ENCODE measurements at places on chromosomes 6 and 20. TPM values are rescaled to one million over a fixed set of nuclear protein-coding genes. Genes with fewer than 3 reads are reported as not detected.

- H3K27me3 ChIP-seq, result no peaks in the 10 kb centered on the region
- no peak overlapping the region for H3K27ac ChIP-seq
- no peaks in the 10 kb centered on the region for H3K36me3 ChIP-seq
- H3K4me1 ChIP-seq, result peaks cover 15% of the 10 kb centered on the region
Measured at GRCh38 chr6:82385546-82385945, 21.9 kb downstream of the TPBG start.

Gene MDFI
- total RNA-seq, result 78.9 TPM

Gene SLC17A3
- total RNA-seq, result not detected

- no peaks in the 10 kb centered on the region for H3K4me1 ChIP-seq
- no peak for DNase-seq
- H3K4me3 ChIP-seq, result no peak overlapping the region
- H3K27me3 ChIP-seq, result no peaks in the 10 kb centered on the region
Measured at GRCh38 chr6:55003719-55004430, 157.3 kb downstream of the FAM83B start.

Gene PI16
- 1.0 TPM for total RNA-seq

DNA sequence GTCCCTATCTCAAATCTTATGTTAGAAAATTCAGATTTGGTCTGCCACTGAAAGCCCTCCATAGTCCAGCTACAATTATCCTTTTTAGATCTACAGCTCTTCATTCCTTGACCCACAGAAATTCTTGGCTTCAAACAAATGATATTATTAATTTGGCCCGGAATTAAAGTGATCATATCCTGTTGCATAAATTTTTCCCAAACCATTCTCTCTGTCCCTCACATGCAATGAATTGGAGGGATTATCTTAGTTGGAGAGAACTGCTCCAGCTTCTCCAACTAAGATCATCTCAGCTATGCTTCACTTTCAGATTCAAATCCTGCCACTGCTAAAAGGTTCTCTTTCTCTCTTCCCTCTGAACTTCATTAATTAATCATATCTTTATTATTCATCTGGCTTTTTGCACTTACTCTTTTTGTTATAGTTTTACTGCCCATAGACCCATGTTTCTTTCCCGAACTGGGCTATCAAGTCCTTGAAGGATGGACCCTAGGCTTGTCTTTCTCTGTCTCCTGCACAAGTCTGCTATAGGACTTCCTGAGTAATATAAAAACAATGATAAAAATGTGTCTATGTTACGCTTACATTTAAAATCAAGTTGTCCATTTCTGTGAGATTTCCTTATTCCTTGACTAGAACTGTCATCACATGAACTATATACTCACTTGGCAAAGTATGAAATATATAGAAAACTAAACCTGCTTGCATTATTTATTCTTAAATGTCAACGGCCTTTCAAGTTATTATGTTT is 493.9 kb upstream of the MARCKS start:
- no peak for DNase-seq
- no peak overlapping the region for H3K27ac ChIP-seq
- H3K27me3 ChIP-seq, result no peaks in the 10 kb centered on the region
- no peak overlapping the region for H3K4me3 ChIP-seq

GRCh38 chr20:54497931-54498718 is 22.7 kb downstream of the DOK5 start:
- no peaks in the 10 kb centered on the region for H3K27me3 ChIP-seq
- DNase-seq, result no peak
- no peak overlapping the region for H3K27ac ChIP-seq
- H3K4me1 ChIP-seq, result no peaks in the 10 kb centered on the region

DNA sequence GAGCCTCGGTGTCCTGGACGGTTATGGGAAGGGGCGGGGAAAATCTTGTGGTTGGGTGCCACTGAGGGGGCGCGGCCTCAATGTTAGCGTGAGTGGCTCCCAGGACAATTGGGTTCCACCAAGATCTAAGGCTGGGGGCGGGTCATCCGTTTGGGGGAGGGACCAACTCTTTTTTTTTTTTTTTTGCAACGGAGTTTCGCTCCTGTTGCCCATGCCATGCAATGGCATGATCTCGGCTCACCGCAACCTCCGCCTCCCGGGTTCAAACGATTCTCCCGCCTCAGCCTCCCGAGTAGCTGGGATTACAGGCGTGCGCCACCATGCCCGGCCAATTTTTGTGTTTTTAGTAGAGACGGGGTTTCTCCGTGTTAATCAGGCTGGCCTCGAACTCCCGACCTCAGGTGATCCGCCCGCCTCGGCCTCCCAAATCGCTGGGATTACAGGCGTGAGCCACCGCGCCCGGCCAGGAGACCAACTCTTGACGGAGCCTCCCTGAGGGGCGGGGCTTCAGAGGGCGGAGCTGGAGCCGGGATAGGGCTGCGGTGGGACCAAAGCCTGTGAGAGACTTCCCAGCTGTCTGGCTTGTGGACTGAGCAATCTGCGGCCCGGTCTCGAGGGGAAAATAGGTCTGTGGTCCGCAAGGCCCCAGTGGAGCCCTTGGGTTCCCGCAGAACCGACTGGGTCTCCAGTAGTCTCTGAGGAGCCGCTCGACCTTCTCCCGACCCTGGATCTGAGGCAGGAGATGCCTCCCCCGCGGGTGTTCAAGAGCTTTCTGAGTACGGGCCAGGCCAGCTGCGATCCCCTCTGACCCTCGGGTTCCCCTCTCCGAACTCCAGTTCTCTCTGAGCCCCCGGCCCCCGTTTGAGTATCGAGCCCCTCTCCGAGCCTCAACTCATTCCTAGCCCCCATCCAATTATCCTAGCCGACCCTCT is 1.1 kb downstream of the SPAG4 start:
- peak overlapping the region; percentile 94 for H3K27ac ChIP-seq
- DNase-seq, result peak; percentile 63
- H3K4me1 ChIP-seq, result peaks cover 47% of the 10 kb centered on the region
- H3K4me3 ChIP-seq, result peak overlapping the region; percentile 25

- no peaks in the 10 kb centered on the region for H3K4me1 ChIP-seq
- no peak for DNase-seq
- H3K4me3 ChIP-seq, result no peak overlapping the region
- H3K27ac ChIP-seq, result no peak overlapping the region
Measured at GRCh38 chr6:44411141-44411540, 23.6 kb downstream of the CDC5L start.

- no peaks in the 10 kb centered on the region for H3K36me3 ChIP-seq
- H3K4me3 ChIP-seq, result no peak overlapping the region
- H3K4me1 ChIP-seq, result peaks cover 3% of the 10 kb centered on the region
- no peak overlapping the region for H3K27ac ChIP-seq
- no peak for DNase-seq
- H3K27me3 ChIP-seq, result peaks cover 40% of the 10 kb centered on the region
Measured at GRCh38 chr6:170128346-170128745, 162.5 kb downstream of the DLL1 start.

DNA sequence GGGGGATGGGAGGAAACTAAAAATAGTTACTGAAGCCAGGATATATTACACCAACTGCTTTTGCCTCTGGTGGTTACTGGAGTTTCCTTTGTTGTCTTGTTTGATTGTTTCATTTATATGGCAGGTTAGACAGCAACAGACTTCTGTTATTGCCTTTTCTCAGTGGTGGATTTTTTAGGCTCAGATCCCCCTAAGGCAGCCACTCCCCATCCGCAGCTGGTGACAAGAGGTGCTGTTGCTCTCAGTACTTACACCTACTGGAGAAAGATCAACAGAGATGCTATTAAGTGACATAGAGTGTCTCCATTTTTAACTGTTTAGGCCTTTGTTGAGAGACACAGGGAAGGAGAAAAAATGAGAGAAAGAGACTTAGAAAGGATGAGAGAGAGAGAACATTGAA is 552.1 kb downstream of the PKHD1 start:
- H3K27ac ChIP-seq, result no peak overlapping the region
- H3K36me3 ChIP-seq, result no peaks in the 10 kb centered on the region
- no peaks in the 10 kb centered on the region for H3K4me1 ChIP-seq
- no peak overlapping the region for H3K4me3 ChIP-seq

DNA sequence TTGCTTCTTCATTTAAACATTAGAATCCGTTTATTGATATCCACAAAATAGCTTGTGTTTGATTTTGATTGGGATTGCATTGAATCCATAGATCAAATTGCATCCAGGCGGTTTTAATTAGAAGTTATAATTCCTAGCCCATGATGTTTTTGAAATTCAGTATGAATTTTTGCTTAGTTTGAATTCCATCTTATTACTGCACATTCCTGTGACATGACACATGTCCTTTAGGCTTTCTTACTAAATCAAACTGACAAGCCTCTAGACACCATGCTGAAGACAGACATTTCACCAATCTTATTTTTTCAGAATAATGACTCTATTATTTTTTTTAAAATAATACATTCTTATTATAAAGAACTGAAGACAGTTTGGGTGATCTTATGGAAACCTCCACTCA is 21.4 kb upstream of the PI16 start:
- no peak overlapping the region for H3K27ac ChIP-seq
- no peaks in the 10 kb centered on the region for H3K4me1 ChIP-seq
- no peak overlapping the region for H3K4me3 ChIP-seq
- no peaks in the 10 kb centered on the region for H3K27me3 ChIP-seq
- no peak for DNase-seq

- no peak overlapping the region for H3K27ac ChIP-seq
- no peak for DNase-seq
- H3K4me3 ChIP-seq, result no peak overlapping the region
- no peaks in the 10 kb centered on the region for H3K27me3 ChIP-seq
- H3K4me1 ChIP-seq, result peaks cover 67% of the 10 kb centered on the region
Measured at GRCh38 chr6:157830354-157831017, 7.4 kb downstream of the SNX9 start.

All from esophagus squamous epithelium (tissue), 5 donors.